ENCODE measurements at places on chromosomes 2 and 18. TPM values are rescaled to one million over a fixed set of nuclear protein-coding genes. Genes with fewer than 3 reads are reported as not detected.

IL36B gene
- total RNA-seq = not detected

- no peak for DNase-seq
These were observed 122.3 kb downstream of the MRO start for GRCh38 chr18:50697509-50697908.

DNA sequence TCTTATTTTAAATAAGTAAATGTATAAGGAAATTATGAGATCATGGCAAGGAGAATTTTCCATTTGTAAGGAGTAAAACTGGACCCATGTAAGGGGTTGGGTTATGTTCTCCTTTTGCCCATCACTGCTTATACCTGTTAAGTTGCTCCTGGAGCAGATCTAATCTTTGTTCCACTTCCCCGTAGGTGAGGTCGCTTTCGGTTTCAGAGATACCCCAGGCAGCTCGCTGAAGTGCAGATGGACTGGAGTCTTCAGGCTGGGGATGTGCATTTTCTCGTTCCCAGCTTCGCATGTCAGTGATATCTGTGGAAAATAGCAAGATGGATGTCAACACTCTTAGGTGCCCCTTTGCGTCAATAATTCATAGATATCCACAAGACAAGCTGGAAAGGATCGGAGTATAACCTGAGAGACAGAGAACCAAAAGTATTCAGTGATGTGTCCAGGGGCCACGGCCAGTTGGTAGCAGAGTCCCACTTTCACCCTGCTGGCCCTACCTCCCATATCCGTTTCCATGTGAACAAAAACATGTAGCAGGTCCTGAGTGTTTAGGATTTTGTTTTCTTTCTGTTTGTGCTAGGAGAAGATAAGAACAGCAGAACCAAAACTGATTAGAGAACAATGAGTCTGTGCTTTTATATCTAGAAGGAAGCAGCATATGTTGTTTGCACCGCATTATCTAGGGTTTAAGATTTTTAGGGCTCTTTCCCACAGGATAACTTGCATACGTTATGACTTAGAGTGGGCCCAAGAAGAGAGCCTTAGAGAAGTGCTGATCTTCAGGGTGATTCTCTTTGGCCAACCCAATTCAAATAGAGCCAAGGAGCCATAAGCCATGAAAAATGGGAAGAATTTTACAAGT is 36.0 kb downstream of the GCA start:
- no peak for DNase-seq

GRCh38 chr2:47652061-47652690 is 130.8 kb upstream of the MSH6 start:
- no peak for DNase-seq

- DNase-seq = no peak
These were observed 605.2 kb downstream of the NR4A2 start for GRCh38 chr2:155727187-155727895.

DNA sequence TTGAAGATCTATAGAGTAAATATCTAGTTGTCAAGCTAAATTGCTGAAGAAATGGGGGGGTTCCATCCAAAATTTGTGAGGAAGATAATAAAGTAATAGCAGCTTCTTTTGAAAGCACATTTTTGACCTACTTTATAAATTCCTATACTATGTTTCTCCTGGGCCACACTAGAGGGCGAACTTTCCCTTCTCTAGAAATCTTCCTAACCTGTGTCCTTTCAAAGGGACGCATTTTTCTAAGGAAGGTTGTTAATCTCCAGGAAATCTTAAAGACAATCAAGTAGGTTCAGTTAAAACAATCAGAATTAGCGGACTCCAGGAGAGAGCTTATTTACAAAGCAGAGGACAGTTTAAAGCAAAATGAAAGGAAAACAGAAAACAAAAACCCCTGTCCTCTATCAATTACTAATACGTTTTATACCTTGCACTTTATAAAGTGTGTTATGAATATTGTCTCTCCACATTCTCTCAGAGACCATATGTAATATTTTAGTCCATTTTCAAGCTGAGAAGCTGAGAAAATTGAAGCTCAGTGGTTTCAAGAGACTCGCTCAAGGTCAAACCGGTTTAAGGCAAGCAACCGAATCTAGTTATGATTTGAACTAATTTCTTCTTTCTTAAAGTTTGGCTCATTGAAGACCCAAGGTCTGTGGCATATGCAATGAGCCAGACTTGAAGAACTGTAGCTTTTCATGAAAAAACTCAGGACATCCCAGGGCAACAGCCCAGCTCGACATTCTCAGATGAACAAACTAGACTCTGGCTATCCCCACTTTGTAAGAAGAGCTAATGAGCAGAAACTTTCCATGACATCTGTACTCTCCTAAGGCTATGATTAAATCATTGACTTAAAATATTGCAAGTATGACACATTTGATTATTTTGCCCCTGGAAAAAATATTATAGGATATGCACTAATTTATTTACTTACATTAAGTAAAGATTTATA is 273.6 kb downstream of the PAX3 start:
- peak; percentile 62 for DNase-seq

DNA sequence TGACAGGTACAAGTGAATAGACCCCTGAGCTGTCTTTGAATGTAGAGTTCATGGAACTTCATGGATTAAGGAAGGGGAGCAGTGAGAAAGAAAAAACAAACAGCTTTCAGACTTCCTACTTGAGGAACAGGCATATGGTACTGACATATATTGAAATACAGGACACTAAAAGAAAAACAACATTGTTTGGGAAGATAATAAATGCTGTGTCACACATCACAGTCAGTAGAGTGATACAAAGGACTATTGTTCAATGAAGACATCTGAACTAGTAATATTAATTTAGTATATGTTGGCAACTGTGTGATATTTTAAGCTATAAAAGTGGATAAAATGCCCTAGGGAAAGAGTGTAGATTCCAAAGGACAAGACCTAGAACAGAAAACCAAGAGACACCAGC is 3.3 kb downstream of the DSC2 start:
- DNase-seq = no peak

DNA sequence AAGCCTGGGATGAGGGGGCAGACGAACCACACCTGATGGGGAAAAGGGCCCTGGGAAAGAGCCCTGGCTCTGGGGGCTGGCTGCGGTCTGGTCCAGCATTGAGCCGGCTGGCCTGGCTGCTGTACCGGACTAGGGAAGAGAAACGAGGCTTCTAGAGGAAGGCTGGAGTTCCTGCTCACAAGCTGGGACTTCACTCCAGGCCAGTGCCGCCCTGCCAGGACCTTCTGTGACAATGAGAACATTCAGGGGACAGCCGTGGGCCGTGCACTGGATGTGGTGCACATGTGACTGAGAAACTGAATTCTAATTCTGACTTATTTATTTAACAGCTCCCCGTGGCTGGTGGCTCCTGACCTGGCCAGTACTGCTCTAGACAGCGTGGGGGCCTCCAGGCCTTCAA is 269.3 kb downstream of the HDAC4 start:
- DNase-seq = no peak

- no peak for DNase-seq
These were observed 218.1 kb upstream of the VWC2L start for GRCh38 chr2:214192711-214193110.

GRCh38 chr2:240214790-240215675 is 74.6 kb upstream of the OTOS start:
- DNase-seq = no peak

- DNase-seq = peak; percentile 14
These were observed 16.7 kb upstream of the WIPF1 start for GRCh38 chr2:174614261-174614660.

- DNase-seq = peak; percentile 73
These were observed at the start of gene GAD1 for GRCh38 chr2:170816504-170817092. Gene GAD1, plus strand, starts transcription at chr2:170816887. Its CDS starts 1,705 bp downstream, at chr2:170818592.
